EL (cell line): ENCODE measurements at places on chromosomes 1 and 21.

- DNase-seq, result no peak
Measured at GRCh38 chr21:43721206-43721605, 2.3 kb downstream of the PDXK start.

GRCh38 chr1:46044116-46044515, 88.3 kb downstream of the PIK3R3 start:
- DNase-seq, result no peak

GRCh38 chr1:200869753-200870391, 2.9 kb upstream of the GPR25 start:
- no peak for DNase-seq

DNA sequence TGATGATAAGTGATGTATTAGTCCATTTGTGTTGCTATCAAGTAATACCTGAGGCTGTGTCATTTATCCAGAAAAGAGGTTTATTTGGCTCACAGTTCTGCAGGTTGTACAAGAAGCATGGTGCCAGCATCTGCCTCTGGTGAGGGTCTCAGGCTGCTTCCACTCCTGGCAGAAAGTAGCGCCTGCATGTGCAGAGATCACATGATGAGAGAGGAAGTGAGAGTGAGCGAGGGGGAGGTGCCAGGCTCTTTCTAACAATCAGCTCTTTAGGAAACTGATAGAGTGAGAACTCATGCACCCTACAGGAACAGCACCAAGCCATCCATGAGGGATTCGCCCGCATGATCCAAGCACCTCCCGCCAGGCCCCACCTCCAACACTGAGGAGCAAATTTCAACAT, 2.2 kb upstream of the FHAD1 start:
- no peak for DNase-seq

DNA sequence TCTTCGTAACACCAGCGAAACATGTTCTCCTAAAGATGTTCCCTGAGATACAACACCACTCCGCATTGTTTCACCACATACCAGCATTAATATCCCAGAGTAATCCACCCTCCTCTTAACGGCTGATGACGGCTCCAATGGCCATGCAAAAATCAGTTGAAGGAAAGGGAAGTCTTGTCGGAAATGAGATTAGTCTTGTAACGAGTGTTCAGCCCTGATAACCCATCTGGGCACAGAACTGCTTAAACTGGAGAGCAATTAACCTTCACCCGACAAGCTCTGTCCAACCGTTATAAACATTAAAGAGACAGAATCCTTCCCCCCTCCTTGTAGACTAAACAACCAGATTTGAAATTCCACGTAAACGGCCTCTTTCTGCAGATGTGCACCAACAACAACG, 21.9 kb downstream of the ERG start:
- no peak for DNase-seq

GRCh38 chr21:34852448-34852847, 183.7 kb downstream of the CLIC6 start:
- peak; percentile 38 for DNase-seq

GRCh38 chr1:244709476-244710368, 56.8 kb downstream of the DESI2 start:
- DNase-seq, result no peak

DNA sequence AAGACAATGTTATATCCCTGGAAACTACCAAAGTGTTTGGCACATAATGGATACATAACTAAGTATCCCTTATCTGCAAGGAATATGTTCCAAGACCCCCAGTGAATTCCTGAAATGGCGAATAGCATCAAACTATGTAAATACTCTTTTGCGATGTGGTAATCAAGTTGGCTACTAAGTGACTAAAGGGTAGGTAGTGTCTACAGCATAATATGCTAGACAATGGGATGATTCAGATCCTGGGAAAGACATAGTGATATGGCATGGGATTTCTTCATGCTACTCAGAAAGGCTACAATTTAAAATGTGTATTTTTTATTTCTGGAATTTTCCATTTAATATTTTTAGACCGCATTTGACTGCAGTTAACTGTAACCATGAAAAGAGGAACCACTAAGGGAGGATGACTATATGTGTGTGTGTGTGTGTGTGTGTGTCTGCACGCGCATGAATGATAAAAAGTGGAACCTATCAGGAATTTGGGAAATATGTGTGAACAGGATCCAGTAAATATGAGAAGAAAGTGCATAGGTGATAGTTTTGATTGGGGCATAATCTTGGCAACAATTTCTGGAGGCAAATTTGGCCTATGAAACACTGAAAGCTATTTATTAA, 1899.9 kb downstream of the NCAM2 start:
- no peak for DNase-seq

- peak; percentile 23 for DNase-seq
Measured at GRCh38 chr1:176033881-176034280, 173.2 kb downstream of the COP1 start.

DNA sequence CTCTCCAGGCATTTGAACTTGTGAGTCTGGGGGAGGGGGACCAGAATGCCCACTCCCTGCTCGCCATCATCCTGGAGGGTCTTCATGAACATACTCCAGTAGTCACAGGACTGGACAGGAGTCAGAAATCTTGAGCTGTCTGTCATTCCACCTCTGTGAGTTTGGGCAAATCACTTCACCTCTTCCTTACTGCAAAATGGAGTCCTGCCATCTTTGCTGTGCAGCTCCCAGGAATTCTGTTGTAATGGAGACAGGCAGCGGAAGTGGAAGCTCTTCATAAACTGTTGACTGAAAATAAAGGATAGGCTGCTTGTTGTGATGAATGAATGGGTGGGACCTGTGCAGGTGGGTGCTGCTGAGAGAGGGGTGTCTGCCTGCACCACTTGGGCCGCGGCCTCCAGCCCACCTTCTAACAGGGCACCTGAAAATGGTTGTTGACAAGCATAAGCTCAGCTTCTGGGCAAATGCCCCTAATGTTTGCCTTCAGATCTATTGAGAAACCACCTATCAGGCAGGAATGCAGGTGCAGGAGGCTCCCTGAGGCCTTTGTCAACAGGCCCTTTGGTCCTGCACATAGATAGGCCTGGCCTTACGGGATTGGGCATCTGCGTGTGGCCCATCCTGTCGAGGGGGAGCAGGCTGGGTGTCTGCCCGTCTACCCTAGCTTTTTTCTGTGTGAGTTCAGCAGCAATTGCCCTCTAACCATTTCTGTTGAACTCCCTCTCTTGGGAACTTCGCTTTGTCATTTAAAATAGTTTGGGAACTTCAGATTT, 321.0 kb downstream of the RPS6KC1 start:
- no peak for DNase-seq

DNA sequence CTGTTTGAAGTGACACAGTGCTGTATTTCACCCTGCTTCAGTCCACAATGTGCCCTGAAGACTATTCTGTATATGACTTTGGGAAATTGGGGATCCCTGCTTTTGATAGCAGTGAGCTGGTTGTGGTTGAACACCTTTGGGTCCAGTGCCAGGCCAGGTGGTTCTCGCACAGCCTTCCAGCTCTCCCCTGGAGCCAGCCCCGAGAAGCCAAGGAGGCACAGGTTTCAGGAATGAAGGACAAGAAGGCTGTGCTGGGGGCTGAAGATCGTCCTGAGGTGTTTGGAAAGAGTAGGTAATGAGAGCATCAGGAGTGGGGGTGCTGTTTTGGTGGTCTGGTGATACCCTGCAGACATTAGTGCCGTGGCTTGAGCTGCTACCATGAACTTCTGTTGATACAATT, 131.4 kb upstream of the COL6A1 start:
- no peak for DNase-seq

GRCh38 chr1:25217598-25218232, 14.6 kb downstream of the SYF2 start:
- DNase-seq, result no peak

DNA sequence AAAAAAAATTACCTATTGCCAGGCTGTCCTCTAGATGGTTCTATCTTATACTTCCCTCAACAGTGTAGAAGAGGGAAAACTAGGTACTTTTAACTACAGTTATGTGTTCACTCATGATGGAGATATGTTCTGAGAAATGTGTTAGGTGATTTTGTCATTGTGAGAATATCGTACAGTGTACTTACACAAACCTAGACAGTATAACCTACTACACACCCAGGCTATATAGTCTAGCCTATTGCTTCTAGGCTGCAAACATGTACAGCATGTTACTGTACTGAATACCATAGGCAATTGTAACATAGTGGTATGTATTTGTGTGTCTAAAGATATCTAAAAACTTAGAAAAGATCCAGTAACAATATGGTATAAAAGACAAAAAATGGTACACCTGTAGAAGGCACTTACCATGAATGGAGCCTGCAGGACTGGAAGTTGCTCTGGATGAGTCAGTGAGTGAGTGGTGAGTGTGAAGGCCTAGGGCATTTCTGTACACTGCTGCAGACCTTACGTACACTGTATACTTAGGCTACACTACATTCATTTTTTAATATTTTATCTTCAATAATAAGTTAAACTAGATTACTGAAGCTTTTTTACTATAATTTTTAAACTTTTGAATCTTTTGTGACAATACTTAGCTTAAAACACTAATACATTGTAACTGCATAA, 13.2 kb downstream of the MGST3 start:
- peak; percentile 23 for DNase-seq

DNA sequence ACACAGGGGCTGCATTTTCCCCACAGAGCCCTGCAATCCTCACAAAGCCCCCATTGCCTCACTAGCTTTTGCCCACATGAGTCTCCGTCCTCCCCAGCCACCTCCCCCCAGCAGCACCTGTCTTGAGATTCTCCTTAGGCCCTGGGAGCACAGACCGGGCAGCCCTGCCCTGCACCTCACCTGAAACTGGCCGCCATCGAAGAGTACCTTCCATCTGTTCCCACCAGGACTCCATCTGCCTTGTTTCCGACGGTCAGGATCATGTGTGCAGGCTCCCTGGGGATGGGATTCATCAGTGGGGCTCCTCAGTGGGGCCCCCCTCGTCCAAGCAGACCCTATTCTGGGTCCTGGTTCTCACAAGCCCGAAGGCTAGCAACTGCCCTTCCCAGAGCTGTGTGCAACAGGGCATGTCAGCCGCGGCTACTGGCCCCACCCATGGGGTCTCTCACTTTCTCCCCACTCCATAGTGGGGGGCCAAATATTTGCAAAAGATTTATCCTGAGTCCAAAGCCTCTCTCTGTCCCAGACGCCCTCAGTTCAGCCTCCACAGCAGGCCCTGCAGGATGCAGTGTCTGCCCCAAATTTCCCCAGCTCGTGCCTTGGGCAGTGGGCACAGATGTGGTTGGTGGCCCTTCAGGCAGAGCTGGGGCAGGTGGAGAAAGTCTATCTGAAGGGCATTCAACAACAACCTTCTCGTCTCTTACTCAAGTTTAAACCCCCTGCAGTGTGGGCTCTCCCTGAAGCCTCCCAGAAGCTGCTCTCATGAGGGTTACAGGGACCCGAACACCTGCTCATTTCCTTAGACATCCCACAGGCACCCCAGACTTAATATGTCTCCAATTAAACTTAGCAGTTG, 4.8 kb downstream of the PDZK1IP1 start:
- no peak for DNase-seq

DNA sequence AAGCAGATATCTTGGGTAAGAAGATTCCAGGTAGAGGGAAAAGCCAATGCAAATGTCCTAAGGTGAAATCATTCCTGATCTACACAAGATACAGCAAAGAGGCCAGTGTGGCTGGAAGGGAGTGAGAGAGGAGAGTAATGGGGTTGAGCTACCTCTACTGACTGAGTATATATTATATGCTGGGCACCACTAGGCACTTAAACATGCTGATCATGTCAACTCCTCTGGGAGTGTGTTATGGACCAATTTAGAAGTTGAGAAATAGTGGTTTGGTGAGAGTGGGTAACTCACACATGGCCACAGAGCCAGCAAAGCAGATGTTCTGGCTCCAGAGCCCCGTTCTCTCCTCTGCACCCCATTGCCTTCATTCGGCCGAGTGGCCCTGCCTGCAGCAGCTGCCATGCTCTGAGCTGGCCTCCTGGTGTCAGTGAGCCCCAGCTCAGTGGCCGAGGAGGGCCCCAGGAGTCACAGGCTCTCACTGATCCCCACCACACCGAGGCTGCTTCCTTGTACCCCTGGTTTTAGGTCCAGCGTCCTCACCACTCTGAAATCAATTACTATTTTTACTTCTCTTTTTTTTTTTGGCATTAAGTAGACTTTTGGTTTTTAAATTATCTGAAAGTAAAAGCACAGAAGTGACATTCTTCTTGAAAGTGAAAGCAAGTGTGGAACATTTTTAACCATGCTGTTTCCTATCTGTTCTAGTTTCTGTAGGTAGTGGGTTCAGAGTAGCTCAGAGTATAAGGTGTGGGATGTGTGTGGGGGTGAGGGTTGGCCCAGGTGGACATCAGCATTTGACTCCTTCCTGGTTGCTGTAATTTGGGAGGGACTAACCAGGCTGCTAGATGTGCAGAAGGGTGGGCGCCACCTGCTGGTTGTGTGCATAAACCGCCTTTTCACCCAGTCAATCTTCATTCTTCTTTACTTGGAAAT, 45.8 kb upstream of the CRNN start:
- DNase-seq, result peak; percentile 74

DNA sequence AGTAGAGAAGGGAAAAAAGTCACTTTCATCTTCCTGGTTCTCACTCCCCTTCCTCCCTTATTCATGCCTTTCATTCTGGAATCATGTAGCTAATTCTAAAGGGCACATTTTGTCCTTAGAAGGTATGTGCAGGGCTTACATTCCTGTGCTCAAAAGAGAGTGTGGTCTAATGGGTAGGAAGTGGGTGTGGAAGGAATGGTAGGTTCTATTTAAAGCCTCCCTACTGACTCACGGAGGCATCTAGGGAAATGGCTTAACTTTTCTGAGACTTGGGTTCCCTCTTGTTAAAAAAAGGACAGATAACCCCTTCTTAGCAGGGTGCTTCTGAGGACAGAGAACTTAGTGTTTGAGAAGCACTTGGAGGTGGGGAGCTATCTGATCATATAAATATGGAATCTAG, 249.3 kb upstream of the DUSP10 start:
- DNase-seq, result peak; percentile 32

- no peak for DNase-seq
Measured at GRCh38 chr1:64077281-64077940, 126.0 kb upstream of the UBE2U start.

DNA sequence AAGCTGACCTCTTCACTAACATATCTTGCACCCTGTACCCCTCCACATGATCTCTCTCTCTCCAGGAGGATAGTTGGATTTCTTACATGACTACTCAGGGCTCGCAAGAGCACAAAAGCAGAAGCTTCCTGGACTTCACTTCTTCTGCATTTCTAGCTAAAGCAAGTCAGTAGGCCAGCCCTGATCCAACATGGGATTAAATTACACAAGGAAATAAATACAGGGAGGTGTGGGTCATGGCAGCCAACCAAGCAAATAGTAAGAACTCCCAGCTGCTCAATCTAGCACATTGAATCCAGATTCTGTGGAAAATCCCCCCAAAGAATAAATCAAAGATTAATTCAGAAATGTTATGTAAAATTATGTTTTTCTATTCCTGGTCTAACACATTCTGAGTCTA, 33.3 kb downstream of the KLHDC7A start:
- DNase-seq, result no peak

DNA sequence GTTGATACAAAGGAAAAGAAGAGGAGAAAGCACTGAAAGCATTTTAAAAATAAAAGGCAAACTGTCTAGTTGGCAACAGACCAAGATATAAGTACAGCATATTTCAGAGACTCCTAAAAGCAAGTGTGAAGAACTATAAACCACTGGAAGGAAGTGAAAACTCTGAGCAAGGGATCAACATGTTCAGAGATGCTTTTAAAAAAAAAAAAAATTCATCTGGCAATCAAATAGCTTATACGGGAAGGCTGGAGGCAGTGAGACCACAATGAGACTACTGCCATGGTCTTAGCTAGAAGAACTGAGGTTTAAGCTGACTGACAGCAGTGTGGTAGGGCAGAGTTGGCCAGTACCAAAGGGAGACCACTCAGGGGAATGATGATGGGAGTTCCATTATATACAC, 124.3 kb downstream of the VAV3 start:
- no peak for DNase-seq

GRCh38 chr1:29272147-29272907, 36.0 kb downstream of the PTPRU start:
- no peak for DNase-seq

GRCh38 chr21:45317398-45318145, 29.9 kb upstream of the POFUT2 start:
- peak; percentile 86 for DNase-seq
